ENCODE measurements at places on chromosomes 16 and 17.
A peak's percentile ranks its signal among the peaks of the same experiment; 100 is the strongest.

DNA sequence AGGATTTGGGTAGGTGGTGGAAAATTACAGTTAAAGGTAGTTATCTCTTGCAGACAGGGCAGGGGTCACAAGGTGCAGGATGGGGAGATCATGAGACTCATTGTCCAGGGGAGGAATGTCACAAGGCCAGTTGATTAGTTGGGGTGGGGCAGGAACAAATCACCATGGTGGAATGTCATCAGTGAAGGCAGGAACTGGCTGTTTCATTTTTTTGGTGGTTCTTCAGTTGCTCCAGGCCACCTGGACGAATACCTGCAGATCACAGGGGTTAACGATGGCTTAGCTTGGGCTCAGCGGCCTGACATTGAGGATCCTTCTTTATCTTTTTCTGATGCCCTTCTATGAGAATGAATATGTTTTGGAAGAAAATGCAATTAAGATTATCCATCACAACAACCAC lies 87.1 kb downstream of the KPNA2 start:
- DNase-seq: no peak

- DNase-seq: no peak
Observed at GRCh38 chr16:53007095-53007494, 45.6 kb downstream of the CHD9NB start.

DNA sequence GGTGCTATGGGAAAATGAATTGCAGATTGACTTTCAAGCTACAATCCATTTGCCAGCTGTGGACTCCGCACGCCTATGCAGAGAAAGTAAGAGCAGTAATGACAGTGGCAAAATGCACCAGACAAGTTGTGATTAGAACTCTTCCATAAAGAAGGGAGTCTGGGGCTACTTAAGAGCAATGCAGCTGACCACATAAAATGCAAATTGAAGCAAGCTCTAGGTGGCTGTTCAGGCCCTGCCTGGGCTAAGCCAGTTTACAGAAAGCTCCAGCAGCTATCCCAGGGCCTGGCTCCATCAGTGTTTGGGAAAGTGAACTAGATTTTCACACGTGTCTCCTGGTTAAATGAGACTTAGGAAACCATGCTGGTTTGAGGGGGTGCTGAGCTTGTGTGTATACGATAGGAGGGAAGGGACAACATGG lies 2.2 kb upstream of the MAP2K6 start:
- DNase-seq: no peak

DNA sequence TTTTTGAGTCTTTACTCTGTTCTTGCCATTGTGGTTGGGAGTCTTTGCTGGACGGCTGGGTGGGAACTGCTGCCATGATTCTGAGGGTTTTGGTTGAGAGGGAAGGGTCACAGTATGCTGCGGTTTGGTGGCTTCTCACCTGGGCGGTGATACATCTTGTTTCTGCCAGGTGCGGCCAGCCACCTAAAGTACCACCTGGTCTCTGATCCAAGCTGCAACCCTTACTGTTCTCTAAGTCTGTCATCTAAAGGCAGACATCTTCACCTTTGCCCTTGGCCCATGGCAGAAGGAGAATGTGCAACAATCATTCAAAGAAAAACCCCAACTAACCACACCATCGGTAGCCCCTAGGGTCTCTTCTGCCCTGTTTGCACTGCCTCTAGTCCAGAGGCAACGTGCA lies 19.6 kb upstream of the MPO start:
- no peak for DNase-seq

- peak; percentile 72 for DNase-seq
Observed at GRCh38 chr16:180681-181564, 664 bp downstream of the HBQ1 start.

DNA sequence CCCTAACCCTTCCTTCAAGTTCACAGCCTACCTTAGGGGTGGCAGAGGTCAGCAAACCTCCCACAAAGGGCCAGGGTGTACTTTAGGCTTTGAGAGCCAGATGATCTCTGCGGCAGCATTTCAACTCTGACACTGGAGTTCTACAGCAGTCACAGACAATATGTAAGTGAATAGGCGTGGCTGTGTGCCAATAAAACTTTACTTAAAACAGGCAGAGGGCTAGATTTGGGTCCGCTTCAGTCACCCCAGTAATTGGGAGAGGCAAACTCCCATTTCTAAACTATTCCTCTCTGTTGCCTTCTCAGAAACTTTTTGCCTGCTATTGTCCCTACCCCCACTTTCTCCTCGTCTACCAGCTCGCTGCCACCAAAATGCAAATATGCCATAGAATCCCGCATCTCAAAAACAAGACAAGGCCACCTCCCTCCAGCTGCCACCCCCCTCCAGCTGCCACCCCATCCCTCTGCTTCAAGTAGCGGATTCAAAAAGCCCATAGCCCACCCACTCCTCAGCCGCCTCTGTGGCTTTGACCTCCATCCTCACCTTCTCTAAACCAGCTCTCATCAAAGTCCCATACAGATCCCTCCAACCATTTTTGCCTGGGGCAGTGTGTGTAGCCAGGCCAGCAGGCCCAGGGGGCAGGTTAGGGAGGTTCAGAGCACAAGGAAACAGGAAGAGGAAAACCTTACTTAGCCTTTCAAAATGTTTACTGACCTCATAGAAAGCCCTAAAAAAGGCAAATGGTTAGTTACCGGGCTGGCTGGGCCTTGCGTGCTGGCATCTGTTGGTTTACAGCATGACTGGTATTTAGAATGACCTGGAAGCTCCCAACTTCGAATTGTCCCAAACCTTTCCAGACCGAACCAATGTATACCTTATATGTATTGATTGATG lies 19.9 kb upstream of the DNAH17 start:
- no peak for DNase-seq

DNA sequence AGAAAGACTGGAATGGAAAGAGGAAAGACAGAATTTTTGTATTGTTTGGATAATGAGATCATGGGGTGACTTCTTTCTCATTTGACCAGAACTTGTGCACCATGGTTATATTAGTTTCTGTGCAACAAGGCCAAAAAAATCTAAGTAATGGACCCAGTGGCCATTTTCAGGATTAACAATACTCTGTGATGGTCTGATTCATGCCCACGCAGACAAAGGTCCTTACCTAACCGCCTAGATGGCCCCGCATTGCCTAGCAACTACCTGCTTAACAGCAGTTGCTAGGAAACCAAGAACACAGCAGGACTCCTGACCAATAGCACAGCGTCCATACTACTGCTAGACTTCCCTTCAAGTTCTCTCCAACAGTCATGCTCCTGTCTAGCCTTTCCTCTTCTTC lies 22.4 kb downstream of the MIS12 start:
- no peak for DNase-seq

DNA sequence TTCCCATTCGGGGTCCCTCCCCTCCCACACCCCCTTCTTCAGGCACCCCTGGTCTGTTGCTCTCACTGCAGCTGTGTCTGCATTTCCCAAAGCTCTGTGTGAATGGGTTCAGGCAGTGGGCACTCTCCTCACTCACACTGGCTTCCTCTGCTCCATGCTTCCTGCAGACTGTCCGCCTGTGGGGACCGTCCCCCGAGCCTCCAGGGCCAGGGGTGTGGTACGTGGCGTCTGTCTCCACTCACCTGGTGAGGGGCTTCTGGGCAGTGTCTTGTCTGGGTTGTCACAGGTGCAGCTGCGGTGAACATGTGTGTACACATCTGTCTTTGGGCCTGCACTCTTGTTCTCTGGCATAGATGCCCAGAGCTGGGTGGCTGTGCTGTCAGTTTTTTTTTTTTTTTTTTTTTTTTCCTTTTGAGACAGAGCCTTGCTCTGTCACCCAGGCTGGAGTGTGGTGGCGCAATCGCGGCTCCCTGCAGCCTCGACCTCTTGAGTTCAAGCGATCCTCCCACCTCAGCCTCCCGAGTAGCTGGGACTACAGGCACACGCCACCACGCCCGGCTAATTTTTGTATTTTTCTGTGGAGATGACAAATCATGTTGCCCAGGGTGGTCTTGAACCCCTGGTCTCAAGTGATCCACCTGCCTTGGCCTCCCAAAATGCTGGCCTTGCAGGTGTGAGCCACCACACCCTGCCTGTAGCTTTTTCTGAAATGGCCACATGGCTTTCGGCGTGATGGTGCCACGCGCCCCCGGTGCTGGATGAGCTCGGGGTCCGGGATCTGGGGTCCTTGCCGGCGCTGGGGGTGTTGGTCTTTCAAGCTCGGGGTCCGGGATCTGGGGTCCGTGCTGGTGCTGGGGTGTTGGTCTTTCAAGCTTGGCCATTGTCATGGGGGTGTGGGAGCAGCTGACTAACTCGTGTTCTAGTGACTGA lies 56.5 kb upstream of the ZNF750 start:
- DNase-seq: no peak

DNA sequence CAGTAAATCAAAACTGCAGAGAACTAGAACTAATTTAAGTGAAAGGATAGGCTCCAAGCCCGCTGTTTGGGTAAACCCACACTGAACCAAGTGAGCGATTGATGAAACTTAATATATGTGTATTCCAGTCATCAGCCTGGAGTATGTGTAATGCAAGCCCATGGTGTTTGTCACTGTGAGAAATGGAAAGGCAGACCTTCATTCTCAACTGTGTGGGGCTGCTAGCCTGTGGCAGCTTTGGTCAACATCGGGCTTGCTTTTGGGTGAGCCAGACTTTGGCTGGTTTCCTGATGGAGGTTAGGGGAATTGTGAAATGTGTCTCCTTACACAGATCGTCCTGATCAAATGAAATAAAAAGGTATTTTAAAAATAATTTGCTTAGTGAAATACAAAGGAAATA lies 279.9 kb downstream of the IRX3 start:
- no peak for DNase-seq

GRCh38 chr17:29007456-29007855 lies 1.6 kb upstream of the SEZ6 start:
- DNase-seq: no peak

DNA sequence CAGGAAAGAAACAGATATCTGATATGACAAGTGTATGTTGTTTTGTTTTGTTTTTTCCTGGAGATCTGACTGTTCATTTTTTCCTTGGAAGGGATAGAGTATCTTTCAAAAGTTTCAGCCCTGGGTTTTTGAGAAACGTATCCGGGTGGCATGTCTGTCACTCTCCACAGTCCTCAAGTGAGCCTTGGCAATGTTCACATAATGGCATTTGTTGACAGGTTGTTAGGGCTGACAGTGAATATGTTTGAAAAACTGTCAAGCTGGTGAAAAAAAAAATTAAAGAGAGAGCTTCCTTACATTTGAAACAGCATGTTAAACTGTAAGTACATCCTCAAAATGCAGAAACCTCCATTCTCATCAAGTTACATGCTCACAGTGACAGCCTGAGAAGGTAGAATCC lies 113.0 kb upstream of the DYNLRB2 start:
- DNase-seq: no peak

DNA sequence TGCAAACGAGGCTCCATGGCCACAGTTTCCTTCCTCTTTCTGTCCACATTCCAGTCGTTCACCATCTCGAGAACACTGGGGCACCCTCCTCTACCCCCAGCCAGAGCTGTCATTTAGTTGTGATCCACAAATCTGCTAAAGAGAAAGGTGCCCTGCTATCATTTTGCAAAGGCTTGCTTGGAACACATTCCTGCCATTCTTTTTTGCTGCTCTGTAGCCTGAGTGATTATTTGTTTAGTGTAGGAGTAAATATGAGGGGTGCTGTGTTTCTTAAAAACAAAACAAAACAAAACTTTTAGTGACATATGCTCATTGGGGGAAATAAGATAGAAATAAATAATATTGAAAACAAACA lies 166.7 kb downstream of the PRKCA start:
- no peak for DNase-seq

DNA sequence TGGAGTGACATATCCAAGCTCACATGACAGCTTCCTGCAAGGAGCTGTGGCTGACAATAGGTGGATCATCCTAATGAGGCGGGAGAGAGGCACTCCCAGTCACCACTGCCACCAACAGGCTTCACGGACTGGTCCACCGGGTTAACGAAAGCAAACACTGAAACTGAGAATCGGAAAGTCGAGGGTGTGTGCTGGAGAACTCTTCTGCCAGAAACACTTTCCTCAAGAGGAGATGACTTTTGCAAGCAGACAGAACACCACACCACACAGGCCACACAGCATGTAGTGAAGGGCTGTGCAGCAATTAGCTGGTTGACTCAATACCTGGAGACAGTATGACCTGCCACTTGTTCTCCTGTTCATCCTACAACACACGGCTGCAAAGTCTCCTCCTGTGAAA lies 53.0 kb upstream of the DNAJA2 start:
- DNase-seq: no peak

DNA sequence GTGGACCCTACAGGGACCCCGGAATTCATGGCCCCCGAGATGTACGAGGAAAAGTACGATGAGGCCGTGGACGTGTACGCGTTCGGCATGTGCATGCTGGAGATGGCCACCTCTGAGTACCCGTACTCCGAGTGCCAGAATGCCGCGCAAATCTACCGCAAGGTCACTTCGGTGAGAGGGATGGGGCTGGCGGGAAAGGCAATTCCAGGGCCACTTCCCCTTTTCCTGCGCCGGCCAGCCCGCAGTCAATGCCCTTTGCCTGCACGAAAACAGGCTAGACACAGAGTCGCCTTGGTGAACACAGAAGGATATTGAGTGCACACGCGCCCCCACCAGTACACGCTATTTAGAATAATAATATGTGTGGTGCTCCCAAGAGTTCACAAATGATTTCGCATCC lies 4.0 kb downstream of the WNK4 start:
- DNase-seq: no peak
